ENCODE measurements at places on chromosomes 11 and 22.
A peak's percentile ranks its signal among the peaks of the same experiment; 100 is the strongest.

DNA sequence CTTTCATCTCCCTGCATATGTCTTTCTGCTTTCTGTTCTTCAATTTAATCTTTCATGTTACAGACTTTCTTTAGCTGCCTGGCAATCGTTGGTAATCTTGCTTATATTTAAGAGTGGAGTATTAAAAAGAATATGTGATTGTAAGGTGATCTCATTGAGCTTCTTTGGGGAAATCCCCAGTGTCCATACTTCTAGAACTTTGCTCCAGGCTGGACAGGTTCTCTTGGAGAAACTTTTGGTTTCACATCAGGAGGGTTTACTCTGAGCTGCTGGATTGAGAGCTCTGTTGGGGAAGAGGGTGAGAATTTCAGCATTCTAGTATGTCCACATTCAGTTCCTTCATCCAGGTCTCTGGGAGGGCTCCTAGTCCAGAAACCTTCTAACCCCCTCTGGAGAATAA is 16.1 kb downstream of the LRRC75B start:
- no peak for DNase-seq

- no peak for DNase-seq
Measured at GRCh38 chr11:128519338-128519737, 68.0 kb downstream of the ETS1 start.

- DNase-seq: no peak
Measured at GRCh38 chr11:41040474-41040873, 419.0 kb downstream of the LRRC4C start.

DNA sequence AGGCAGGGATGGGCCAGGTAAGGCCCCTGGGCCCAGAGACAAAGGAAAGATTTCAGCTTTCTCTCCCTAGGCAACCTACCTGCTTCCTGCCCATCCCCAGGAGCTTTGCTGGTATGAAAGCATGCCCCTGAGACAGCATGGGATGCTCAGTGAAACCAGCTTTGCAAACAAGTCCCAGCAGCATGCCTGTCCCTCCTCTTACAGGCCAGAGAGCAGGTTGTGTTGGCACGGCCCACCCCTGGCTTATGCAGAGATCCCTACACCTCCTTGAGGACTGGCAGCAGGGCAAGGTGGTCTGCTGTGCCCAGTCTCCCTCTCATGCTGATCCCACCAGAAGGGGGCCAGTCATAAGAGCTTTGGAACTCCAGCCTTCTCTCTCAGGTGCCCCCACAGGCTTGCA is 3.1 kb downstream of the SCN4B start:
- DNase-seq: no peak

DNA sequence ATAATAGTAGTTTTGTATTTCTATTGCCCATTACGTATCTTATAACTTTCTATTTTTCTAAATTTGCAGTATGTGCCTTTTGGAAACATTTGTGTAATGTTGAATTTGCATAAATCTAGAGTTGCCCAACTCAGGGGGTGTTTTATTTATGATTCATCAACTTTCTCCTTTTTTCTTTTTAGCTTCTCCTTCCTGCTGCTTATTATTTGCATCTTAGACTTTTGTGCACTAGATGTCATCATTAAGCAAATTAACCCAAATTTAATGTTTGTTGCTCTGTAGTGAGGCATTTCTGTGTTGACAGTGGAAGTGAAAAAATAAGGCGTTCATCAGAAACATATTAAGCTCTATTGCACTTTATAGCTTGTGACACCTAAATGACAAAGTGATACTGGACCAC is 56.2 kb upstream of the ZBED5 start:
- no peak for DNase-seq

GRCh38 chr22:42299586-42300258 is 29.3 kb upstream of the TCF20 start:
- DNase-seq: peak; percentile 62

DNA sequence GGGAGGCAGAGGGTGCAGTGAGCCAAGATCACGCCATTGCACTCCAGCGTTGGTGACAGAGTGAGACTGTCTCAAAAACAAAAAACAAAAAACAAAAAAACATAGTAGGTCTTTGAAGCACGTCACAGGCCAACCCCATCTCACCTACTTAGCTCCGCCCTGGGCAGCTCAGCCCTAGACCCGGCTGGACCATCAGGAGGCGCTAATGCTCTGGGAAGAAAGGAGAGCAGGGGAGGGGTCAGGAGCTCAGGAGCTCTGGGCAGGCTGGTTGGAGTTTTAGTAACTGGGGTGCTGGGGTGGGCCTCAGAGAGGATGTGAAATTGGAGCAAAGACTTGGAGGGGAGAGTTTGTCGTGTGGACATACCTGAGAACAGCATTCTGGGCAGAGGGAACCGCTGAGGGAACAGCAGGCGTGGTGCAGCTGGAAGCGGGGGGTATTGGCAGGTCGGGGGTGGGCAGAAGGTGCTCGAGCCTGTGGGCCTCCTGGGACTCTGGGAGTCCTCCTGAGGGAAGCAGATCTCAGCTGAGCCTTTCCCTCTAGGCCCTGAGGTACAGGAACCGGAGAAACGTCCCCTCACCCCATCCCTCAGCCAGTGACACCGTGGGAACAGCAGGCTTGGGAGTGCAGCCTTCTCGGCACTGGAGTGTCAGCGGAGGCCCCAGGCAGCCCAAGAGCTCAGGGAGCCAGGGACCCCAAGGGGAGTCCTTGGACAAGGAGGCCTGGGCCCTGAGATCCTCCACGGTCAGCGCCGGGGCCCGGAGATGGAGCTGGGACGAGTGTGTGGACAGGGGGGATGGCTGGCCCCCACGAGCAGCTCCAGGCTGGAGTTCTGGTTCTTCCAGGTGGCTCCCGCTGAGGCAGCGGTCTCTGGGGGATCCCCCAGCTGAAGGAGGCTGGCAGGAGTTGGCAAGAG is 2.2 kb upstream of the RPS6KA4 start:
- peak; percentile 43 for DNase-seq

DNA sequence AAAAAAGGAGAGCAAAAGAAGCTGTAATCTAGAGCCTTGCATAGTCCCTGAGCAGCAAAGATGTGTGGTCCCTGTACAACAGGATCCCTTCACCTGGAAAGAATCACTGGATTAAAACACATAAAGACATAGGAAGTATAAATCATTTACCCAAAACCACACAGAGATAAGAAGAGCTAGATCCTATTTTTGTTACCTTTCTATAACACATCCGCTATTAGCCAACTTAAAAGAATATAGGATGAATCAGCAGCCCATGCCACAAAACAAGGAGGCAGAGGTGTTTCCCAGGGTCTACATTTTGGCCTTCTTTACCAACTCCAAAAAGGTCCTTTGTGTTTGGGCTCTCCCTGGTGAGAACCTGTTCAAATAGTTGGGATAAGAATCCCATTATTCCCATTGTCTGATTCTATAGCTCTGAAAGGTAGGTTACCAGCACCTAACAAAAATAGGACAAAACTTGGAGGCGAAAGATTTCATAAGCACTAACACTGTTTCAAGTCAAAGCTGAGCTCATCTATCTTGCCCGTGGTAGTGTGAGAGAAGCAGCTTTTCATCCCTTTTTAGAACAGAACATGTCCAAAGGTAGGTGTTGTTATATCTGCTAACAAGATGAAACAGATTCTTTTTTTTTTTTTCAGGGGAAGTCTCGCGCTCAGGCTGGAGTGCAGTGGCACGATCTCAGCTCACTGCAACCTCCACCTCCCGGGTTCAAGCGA is 26.8 kb downstream of the PAK1 start:
- DNase-seq: no peak

DNA sequence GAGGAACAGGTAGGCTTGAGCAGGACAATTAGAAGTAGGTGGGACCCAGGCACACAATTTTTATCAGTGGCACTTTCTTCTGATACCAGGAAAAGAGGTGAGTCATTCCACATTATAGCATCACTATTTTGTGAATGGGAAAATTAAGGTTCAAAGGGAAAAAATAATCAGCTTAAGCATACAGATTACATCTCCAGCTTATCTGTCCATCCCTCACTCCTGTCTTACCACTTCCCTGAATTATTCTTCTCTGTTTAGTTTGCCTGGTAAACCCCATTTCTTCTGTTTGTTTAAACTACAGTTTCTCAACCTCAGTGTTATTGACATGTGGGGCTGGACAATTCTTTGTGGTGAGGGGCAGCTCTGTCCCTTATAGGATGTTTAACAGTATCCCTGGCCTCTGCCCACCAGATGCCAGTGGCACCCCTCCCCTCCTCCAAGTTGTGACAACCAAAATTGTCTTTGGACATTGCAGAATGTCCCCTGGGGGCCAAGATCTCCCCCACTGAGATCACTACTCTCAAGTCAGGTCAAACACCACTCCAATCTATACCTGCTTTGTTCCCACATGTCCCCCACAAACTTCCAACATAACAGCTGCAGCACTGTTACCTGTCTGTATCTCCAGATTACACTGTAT is 8.5 kb upstream of the XBP1 start:
- DNase-seq: no peak

GRCh38 chr11:71163371-71163770 is 89.0 kb downstream of the SHANK2 start:
- no peak for DNase-seq

- no peak for DNase-seq
Measured at GRCh38 chr11:125873881-125874555, 13.4 kb upstream of the HYLS1 start.

GRCh38 chr22:36335621-36336020 is 52.1 kb downstream of the MYH9 start:
- no peak for DNase-seq

- no peak for DNase-seq
Measured at GRCh38 chr11:18466402-18466801, 10.7 kb downstream of the LDHAL6A start.

DNA sequence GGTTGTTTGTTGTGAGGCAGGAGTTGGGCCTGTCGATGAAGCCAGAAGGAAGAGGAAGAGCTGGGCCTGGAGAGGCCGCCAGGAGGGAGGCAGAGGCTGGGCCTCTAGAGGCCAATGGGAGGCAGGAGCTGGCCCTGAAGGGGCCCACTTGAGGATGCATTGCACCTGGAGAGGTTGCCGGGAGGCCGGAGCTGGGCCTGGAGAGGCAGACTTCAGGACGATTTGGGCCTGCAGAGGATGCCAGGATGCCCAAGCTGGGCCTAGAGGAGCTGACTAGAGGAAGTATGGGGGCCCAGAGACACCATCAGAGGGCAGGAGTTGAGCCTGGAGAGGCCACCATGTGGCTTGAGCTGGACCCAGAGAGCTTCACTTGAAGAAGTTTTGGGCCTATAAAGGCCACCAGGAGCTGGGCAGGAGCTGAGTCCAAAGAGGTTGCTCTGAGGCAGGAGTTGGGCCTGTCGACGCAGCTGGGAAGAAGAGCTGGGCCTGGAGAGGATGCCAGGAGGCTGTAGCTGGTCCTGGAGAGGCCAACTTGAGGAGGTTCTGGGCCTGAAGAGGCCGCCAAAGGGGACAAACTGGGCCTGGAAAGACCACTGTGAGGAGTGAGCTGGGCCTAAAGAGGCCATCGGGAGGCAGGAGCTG is 39.0 kb downstream of the OR4C45 start:
- no peak for DNase-seq

GRCh38 chr11:37657645-37658044 is 1059.6 kb upstream of the RAG2 start:
- no peak for DNase-seq

- DNase-seq: no peak
Measured at GRCh38 chr11:90349731-90350130, 126.9 kb upstream of the CHORDC1 start.

- DNase-seq: no peak
Measured at GRCh38 chr11:100851584-100852152, 164.6 kb downstream of the ARHGAP42 start.

DNA sequence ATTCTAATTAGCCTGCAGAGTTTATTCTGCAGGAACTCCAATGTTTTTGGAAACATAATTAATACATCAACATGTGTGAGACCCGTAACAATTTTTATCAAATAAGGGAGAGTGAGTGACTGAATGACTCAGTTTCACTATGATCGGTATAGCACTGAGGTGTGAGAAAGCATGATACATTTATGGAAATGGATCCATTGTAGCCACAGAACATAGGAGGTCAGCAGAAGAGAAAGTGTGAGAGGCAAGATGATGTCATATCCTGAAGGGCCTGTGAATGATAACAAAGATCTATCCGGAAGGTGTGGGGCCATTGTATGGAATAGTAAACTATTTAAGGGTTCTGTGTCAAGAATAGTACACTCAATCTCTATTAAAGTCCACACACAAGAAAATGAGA is 1406.1 kb upstream of the TENM4 start:
- no peak for DNase-seq

GRCh38 chr11:15484398-15484797 is 369.7 kb downstream of the INSC start:
- DNase-seq: no peak

- DNase-seq: no peak
Measured at GRCh38 chr22:27239520-27239919, 562.0 kb downstream of the MN1 start.

GRCh38 chr22:24291515-24292201 is 21.0 kb downstream of the SPECC1L start:
- DNase-seq: no peak

DNA sequence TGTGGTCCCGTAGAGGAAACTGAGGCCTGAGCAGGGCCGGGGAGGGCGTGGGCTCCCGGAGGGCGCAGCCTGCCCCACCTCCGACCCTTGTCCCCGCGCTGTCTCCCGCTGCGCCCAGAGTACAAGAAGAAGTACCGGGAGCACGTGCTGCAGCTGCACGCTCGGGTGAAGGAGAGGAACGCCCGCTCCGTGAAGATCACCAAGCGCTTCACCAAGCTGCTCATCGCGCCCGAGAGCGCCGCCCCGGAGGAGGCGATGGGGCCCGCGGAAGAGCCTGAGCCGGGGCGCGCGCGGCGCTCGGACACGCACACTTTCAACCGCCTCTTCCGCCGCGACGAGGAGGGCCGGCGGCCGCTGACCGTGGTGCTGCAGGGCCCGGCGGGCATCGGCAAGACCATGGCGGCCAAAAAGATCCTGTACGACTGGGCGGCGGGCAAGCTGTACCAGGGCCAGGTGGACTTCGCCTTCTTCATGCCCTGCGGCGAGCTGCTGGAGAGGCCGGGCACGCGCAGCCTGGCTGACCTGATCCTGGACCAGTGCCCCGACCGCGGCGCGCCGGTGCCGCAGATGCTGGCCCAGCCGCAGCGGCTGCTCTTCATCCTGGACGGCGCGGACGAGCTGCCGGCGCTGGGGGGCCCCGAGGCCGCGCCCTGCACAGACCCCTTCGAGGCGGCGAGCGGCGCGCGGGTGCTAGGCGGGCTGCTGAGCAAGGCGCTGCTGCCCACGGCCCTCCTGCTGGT is 1.9 kb downstream of the NLRP6 start:
- DNase-seq: peak; percentile 51

DNA sequence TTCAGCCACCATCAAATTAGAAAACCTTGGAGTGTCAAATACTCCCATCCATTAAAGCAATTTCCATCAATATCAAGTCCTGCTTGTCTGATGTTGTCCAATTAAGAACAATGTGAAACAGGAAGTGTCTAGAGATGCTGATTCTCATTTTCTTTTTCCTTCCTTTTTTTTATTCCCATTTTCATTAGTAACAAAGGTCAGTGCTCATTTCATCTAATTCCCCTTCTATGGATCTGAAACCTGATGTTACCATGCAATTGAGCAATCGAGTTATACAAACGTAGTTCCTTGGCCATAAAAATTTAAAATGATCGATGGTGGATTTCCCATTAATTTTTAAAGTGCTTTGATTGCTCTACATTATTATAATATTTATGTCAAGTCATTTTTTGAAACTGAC is 330.6 kb upstream of the ZC3H12C start:
- DNase-seq: no peak

- DNase-seq: no peak
Measured at GRCh38 chr22:37967637-37968451, 14.3 kb downstream of the POLR2F start.

GRCh38 chr22:35312198-35313059 is 12.7 kb downstream of the TOM1 start:
- no peak for DNase-seq

Measured in stimulated activated CD4-positive, alpha-beta T cell treated with anti-CD3 and anti-CD28 coated beads, Interleukin-2, amount 100 ng/mL, for 24 hours (primary cell).